ENCODE measurements at places on chromosomes 1 and 21.
A peak's percentile ranks its signal among the peaks of the same experiment; 100 is the strongest.

GRCh38 chr1:117512728-117513321, 93.0 kb upstream of the TENT5C start:
- DNase-seq: peak; percentile 70

- DNase-seq: no peak
Measured at GRCh38 chr1:84347932-84348555, 46.5 kb downstream of the SAMD13 start.

- no peak for DNase-seq
Measured at GRCh38 chr1:184409011-184409410, 22.2 kb downstream of the C1orf21 start.

- DNase-seq: peak; percentile 66
Measured at GRCh38 chr1:26959722-26960624, at the start of gene KDF1. Gene KDF1, minus strand, starts transcription at chr1:26960468. Its CDS starts 8,088 bp downstream, at chr1:26952380.

- no peak for DNase-seq
Measured at GRCh38 chr1:156286061-156286460, 1.9 kb downstream of the TMEM79 start.

GRCh38 chr21:31909153-31910073, 36.6 kb downstream of the HUNK start:
- peak; percentile 11 for DNase-seq

Measured in NCI-H526 (cell line).